ENCODE measurements at places on chromosomes 2 and 18.

GRCh38 chr2:209601497-209601896 lies 170.1 kb upstream of the UNC80 start:
- DNase-seq, result no peak

GRCh38 chr2:136358576-136358975 lies 240.6 kb upstream of the CXCR4 start:
- no peak for DNase-seq

DNA sequence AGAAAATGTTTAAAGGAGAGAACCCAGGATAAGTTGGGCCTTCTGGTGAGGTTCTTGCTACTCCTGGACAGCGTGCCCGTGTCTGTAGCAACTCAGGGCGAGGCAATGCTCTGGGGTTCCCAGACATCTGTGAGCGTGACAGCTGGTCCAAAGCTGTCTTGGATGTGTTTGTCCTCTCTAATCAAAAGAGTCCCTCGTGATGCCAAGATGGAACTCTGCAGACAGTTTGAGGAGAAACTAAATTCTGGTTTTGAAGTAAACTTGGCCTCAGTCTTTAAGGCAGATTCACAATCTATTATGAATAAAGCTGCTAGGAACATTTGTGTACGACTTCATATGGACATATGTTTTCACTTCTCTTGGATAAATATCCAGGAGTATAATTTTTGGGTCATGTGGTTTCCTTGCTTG lies 47.3 kb downstream of the TMEM17 start:
- DNase-seq, result no peak

- DNase-seq, result no peak
These were observed 4.0 kb upstream of the DPY30 start for GRCh38 chr2:32043561-32043960.

DNA sequence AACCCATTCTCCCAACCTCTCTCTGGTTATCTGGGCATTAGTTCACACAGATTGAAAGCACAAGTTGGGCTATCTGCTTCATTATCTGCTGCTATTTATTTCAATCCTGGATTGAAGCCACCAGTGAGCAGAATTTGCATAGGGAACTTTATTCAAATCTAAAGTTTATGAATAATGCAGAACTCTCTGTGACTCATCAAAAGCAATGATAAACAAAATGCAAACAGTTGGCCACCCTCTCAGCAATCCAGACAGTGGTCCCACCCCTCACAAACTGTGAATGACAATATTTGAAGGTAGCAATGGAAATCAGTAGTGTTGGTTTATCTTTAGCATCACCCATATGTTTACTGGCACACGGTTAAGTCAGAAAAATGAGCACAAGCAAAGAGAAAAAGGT lies 106.8 kb upstream of the TMEM178A start:
- no peak for DNase-seq

GRCh38 chr2:195001924-195002323 lies 655.1 kb upstream of the SLC39A10 start:
- no peak for DNase-seq

All from non-pigmented ciliary epithelial cell (primary cell).